ENCODE measurements at places on chromosomes 6 and 20.

GRCh38 chr6:158653577-158654354, 3.9 kb downstream of the SYTL3 start:
- no peak for DNase-seq

GRCh38 chr6:52049252-52050050, 38.0 kb downstream of the PKHD1 start:
- no peak for DNase-seq

GRCh38 chr20:19288636-19289035, 76.2 kb downstream of the SLC24A3 start:
- DNase-seq, result no peak

GRCh38 chr6:44985006-44985405, 343.1 kb upstream of the RUNX2 start:
- DNase-seq, result no peak

- no peak for DNase-seq
Measured at GRCh38 chr6:170176136-170176897, 114.6 kb downstream of the DLL1 start.

DNA sequence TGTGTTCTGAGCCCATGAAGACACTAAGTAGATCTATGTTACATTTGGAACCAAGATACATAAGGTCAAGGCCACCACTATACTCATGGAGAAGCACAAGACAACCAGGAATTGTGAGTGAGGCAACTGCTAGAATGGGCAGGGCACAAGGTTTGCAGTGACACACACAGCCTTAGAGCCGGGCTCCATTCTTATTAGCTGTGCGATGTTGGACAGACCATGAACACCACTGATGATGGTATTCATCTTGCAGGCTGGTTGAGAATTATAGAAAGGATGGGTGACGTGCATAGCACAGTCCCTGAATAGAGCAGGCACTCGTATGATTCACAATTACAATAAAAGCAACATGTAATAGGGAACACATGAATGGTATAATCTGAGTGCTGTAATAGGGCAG, 172.4 kb downstream of the GJA10 start:
- no peak for DNase-seq

GRCh38 chr6:82869493-82869892, 196.1 kb downstream of the UBE3D start:
- DNase-seq, result no peak

DNA sequence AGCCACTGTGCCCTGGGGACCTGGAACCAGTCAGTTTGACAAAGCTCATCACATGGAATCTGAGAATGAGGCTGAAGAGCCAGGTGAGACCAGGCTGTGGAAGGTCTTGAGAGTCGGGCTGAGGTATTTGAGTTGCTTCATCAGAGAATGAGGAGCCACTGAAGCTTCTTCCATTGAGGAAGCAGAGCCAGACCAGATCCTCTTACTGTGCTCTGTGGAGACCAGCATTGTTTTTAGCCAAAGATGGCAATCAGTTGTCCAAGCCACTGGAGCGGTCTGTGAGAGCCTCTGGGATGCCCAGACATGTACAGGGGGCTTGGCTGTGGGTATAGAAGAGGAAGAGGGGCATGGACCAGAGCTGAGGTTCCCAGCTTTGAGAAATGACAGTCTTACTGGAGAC, 6.1 kb upstream of the EPB41L1 start:
- no peak for DNase-seq

DNA sequence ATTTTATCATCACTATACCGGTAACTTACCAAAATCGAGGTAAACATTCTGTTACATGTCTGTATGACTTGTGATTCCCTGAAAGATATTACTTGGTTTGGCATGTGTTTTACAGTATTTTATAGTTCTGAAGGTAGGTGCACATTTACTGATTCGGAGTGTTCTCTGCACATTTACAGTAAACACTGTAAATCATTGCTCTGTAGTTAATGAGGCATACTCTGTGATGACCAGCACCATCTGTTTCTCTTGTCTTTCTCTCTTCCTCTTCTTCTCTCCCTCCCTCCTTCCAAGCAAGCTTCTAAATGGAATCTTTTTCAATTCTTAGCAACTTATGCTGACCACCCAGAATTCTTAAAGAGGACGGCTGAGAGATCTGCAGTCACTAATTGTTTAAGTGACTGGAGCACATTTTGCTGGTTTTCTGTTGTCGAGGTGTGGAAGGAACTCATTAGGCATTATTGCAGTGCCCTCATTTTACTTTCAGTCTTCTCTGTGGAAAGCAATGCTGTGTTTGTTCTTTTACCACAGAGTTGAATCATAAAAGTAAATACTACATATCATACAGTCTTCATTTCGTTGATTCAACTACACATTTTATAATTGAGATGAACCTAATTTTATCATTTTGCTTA, 126.5 kb downstream of the UTRN start:
- DNase-seq, result no peak

DNA sequence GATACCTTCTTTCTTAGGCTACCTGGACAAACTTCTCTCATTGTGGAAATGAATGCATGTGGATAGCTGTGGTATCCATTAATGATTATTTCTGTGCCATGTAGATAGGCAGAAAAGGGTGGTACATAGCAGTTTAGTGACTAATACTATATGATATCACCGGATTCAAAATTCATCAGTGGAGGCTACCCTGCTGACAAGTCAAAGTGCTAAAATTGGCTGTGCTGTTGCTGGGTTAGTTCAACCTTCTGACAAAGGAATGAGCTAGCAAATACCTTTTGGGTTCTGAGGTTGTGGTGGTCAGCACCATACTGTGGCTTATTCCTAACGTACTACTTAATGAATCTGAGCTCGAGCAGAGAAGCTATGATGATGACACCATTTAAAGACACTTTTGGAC, 109.1 kb downstream of the TFAP2B start:
- DNase-seq, result no peak

DNA sequence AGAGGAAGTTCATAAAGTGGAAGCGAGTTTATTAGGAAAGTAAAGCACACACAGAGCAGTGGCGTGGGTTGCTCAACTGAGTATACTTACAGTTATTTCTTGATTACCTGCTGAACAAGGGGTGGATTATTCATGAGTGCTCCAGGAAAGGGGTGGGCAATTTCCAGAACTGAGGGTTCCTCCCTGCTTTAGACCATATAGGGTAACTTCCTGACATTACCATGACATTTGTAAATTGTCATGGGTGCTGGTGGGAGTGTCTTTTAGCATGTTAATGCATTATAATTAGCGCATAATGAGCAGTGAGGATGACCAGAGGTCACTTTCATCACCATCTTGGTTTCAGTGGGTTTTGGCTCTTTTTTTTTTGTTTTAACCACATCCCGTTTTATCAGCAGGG, 29.8 kb downstream of the PDYN start:
- DNase-seq, result no peak

GRCh38 chr6:53734473-53735299, 60.1 kb upstream of the LRRC1 start:
- DNase-seq, result no peak

- no peak for DNase-seq
Measured at GRCh38 chr6:81831274-81831673, 78.8 kb upstream of the TENT5A start.

DNA sequence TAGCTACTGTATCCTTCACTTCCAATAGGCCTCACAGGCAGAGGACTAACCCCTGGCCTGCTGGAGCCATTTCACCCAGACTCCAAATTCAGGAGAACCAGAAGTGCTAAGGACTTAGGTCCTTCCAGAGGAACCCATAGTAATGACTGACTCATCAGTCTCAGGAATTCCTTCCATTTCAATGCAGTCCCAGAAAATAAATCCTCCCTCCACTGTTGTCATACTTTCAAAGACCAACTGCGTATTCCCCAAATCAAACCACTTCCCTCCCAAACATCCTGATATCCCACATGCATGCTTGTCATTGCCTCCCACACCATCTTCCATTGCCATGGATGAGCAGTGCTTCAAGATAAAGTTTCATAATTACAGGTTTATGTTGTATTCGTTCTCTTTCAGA, 31.8 kb upstream of the NT5E start:
- no peak for DNase-seq

DNA sequence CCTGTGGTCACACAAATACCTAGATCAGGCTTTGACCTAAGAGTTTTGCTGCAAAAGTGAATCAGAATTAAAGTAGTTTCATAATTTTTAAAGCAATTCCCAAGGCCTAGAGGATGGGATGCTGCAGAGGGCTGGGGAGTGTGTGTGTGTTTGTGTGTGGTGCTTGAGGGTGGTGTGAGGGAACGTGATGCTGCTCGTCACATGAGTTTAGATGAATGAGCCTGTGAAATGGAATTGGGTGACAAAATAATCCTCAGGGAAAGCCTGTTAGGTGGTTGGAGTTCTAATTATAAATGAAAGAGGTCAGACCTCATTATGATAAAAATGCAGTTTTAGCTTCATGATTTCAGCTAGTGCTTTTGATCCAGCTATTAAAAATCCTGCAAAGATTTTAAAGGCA, 87.5 kb upstream of the TMEM170B start:
- no peak for DNase-seq

GRCh38 chr6:3732345-3733141, 19.0 kb downstream of the PXDC1 start:
- peak; percentile 25 for DNase-seq

All from cerebellar nuclear complex (tissue), 1 donor.